Endothelial cell of umbilical vein (primary cell): ENCODE measurements at places on chromosomes 5 and 9. TPM values are rescaled to one million over a fixed set of nuclear protein-coding genes. Genes with fewer than 3 reads are reported as not detected.

The KCNN2 gene
- 1.3 and 1.9 TPM in 2 replicates for total RNA-seq

The NR2F1-AS1 gene
- total RNA-seq: 13.8 and 15.2 TPM in 2 replicates

The PCDHB13 gene
- 0.65 and 0.77 TPM in 2 replicates for total RNA-seq

The IL31RA gene
- total RNA-seq: 0.75 and 0.90 TPM in 2 replicates

The TLR4 gene
- total RNA-seq: 38.6 and 41.7 TPM in 2 replicates

The TMED7 gene
- total RNA-seq: 101 TPM in 2 replicates

The WNT8A gene
- total RNA-seq: not detected in 2 replicates

The GABRB2 gene
- not detected in 2 replicates for total RNA-seq

The PCDHGA12 gene
- 7.6 and 9.9 TPM in 2 replicates for total RNA-seq

The LHX6 gene
- total RNA-seq: 9.4 and 18.4 TPM in 2 replicates

The EGR1 gene
- total RNA-seq: 5.5 and 12.7 TPM in 2 replicates

The FIBCD1 gene
- total RNA-seq: not detected in 2 replicates

The MYOZ3 gene
- total RNA-seq: 1.1 and 1.2 TPM in 2 replicates

The PTPDC1 gene
- total RNA-seq: 9.1 TPM in 2 replicates

The SARDH gene
- 0.30 and 0.44 TPM in 2 replicates for total RNA-seq

The RACK1 gene
- total RNA-seq: 1,910 and 2,029 TPM in 2 replicates

The EGFL7 gene
- 1,042 and 1,043 TPM in 2 replicates for total RNA-seq

The PCDHB8 gene
- 0.53 TPM in 1 of 2 replicates, not detected in the other for total RNA-seq

The SPRY4 gene
- total RNA-seq: 33.9 and 49.5 TPM in 2 replicates

The NCS1 gene
- 68.3 and 77.4 TPM in 2 replicates for total RNA-seq

The SLC25A2 gene
- total RNA-seq: 0.39 and 0.46 TPM in 2 replicates

The CER1 gene
- not detected in 2 replicates for total RNA-seq

The PCDHA13 gene
- not detected in 2 replicates for total RNA-seq

The PCDHGB3 gene
- 1.7 and 2.0 TPM in 2 replicates for total RNA-seq

The GFI1B gene
- total RNA-seq: not detected in 2 replicates

The FYB1 gene
- 0.44 TPM in 1 of 2 replicates, not detected in the other for total RNA-seq

The TLE4 gene
- 31.4 and 34.5 TPM in 2 replicates for total RNA-seq

The GMCL2 gene
- total RNA-seq: not detected in 2 replicates

The FBXL7 gene
- total RNA-seq: 28.6 and 32.2 TPM in 2 replicates

The SPOCK1 gene
- 280 and 404 TPM in 2 replicates for total RNA-seq

The SAPCD2 gene
- total RNA-seq: 24.3 and 27.8 TPM in 2 replicates

The IRGM gene
- total RNA-seq: not detected in 2 replicates

The TMOD1 gene
- total RNA-seq: 0.74 and 1.4 TPM in 2 replicates

The SLC45A2 gene
- not detected in 2 replicates for total RNA-seq

The TTLL11 gene
- total RNA-seq: 4.9 and 8.1 TPM in 2 replicates

The ATP6V1G1 gene
- total RNA-seq: 78.9 and 82.0 TPM in 2 replicates

The CD74 gene
- total RNA-seq: 0.76 and 1.3 TPM in 2 replicates

The MAMDC2 gene
- total RNA-seq: 0.60 and 0.85 TPM in 2 replicates

The SPATA31D4 gene
- total RNA-seq: not detected in 2 replicates

The TAL2 gene
- not detected in 2 replicates for total RNA-seq

The DENND4C gene
- 36.5 and 36.8 TPM in 2 replicates for total RNA-seq

The ADAMTS6 gene
- 43.4 and 57.4 TPM in 2 replicates for total RNA-seq

The SKIC3 gene
- 92.6 and 100 TPM in 2 replicates for total RNA-seq

The ANXA6 gene
- 240 and 266 TPM in 2 replicates for total RNA-seq

The TBC1D9B gene
- total RNA-seq: 120 and 150 TPM in 2 replicates

The C6 gene
- total RNA-seq: not detected in 2 replicates
